ENCODE measurements at places on chromosomes 2 and 18.

- DNase-seq: no peak
These were observed 123.5 kb downstream of the DNAH6 start for GRCh38 chr2:84639751-84640150.

GRCh38 chr2:197838036-197838435, 33.6 kb downstream of the PLCL1 start:
- DNase-seq: no peak

GRCh38 chr18:5456577-5457461, 87.0 kb downstream of the EPB41L3 start:
- no peak for DNase-seq

GRCh38 chr2:208792766-208793165, 386.2 kb downstream of the PTH2R start:
- no peak for DNase-seq

GRCh38 chr2:95231723-95232122, 24.4 kb downstream of the ZNF892 start:
- DNase-seq: peak; percentile 40

DNA sequence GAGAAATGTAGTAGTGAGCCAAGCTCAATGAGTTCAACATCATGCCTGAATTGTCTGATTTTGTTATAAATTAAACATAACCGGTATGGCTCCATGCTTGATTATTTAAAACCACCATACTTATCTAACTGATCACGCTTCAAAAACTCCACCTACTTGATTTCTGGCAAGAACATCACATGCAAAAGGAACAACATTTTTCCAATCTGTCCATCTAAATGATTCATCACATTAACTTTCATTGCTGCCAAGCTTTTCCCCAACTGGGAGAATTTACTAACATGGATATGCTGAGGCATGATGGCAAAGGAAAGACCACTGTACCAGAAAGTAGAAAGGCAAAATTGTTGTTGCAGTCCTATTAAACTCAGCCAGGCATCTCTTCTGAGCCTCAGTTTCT, 286.8 kb downstream of the TRIB2 start:
- no peak for DNase-seq

GRCh38 chr18:30057398-30057797, 985.1 kb downstream of the DSC3 start:
- DNase-seq: no peak

DNA sequence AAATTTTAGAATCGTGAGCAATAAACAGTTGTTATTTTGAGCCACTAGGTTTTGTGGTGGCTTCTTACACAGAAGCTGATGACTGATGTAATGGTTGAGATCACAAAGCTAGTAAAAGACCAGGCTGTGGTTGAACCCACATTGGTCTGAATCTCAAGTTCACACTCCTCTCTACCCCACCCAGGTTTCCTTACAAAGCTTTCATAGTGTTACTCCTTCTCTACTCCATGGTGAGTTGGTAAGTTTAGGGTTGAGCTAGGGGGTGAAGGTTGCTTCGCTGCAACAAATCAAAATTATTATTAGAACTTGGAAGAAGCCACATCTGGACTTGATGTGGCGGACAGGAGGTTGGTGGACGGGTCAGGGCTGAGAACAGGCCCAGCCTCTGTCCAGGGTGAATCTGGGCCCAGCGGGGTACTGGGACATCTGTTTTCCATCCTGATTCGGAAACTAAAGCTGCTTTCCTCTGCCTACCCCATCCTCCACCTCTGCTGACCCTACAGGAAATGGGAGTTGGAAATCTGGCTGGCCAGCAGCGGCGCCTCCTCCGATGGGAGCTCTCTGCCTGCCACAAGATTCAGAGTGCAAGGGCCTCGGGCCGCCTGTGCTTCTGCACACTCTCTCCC, 86.3 kb downstream of the ZFP36L2 start:
- DNase-seq: no peak

- no peak for DNase-seq
These were observed 11.8 kb upstream of the HAT1 start for GRCh38 chr2:171910494-171910893.

DNA sequence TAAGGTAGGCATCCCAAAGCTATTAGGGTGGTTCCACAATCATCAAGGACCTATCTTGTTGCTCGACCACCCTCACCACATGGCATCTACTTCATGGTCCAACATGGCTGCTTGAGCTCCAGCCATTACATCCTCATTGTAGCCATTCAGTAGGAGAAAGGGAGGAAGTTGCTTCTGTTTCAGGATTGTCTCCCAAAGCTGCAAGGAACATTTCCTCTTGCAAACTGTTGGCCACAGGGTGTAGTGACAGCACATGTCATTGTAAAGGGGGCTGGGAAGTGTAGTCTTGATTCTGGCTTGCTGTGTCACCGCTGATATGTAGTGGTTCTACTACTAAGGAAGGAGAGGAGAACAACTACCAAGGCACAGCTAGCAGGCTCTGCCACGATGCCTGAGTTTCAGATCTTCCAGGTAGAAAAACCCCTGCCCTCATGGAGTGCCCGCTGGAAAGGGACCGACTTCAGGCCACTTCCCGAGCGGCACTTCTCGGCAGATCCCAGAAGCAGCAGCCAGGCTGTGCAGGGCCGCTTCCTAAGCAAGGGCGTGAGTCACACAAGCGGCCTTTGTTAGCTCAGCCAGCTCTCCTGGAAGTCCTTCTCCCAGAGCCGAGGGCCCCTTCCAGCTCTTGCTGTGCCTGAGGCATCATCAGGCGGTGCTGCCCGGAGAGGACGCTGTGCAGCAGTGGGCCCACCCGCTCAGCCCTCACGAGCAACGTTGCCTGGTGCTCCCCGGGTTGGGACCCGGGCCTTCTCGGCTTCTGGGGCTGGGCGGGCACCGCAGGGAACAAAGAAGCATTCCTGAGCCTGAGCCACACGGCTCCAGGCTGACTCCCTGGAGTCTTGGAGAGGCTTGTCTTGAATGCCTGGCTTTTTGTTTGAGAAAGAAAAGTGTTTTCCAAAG, 58.2 kb downstream of the HS6ST1 start:
- no peak for DNase-seq

DNA sequence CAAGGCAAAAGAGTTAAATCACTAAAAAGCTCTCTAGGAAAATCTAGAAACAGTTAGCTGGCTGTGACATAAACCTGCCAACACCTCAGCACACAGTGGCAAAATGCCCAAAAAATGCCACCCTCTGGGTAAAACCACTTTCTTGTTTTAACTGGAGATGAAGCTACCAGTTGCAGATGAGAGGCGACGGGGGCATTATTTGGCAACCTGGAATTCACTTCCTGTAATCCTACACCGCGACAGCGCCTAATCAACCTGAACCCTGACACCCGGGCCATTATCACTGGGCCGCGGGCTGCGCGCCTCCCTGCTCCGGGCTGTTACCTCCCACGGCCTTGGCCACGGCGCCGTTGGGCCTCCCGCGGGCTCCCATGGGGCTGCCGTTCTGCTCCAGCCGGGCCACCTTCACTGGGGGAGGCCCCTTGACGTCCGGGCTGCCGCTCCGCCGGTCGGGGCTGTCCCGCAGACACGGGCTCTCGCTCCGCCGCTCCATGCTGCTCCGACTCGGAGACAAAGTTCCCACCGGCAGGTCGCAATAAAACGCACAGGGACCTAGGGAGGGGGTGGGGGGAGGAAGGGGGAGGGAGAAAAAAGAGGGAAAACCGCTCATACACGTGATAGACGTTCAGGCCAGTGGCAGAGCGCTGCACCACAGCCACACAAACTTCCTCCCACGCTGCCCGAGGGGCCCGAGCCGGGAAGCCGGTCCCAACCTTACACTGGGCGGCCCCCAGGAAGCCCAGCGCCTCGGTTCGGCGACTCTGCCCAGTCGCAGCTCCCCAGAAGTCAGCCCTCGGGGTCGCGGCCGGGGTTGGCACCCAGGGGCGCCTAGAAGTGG, 2.0 kb downstream of the SATB2 start:
- peak; percentile 79 for DNase-seq

- no peak for DNase-seq
These were observed 257.4 kb upstream of the RBMS1 start for GRCh38 chr2:160751021-160751420.

DNA sequence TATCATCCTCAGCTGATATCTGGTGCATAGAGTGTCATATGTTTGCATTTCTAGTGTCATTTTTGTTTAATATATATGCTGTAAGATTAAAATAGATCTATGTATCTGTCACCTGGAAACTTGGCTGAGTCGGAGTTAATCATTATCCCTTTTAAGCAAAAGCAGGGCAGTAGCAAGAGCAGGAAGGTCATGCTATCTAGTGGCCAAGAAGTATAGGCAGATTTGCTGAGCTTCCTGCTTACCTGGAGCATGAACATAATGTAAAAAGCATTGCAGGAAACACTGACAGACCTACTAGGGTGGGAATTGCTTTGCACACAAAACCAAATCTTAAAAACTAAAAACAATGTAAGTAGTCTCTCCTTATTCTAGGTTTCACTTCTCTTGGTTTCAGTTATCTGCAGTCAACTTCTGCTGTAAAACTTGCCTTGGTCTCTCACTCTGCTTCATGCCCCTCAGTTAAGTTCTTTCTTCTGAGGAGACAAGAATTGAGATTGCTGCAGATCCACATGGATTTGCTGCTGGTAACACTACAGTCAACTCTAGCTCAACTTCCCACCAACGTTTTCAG, 295.3 kb downstream of the CDH7 start:
- no peak for DNase-seq

DNA sequence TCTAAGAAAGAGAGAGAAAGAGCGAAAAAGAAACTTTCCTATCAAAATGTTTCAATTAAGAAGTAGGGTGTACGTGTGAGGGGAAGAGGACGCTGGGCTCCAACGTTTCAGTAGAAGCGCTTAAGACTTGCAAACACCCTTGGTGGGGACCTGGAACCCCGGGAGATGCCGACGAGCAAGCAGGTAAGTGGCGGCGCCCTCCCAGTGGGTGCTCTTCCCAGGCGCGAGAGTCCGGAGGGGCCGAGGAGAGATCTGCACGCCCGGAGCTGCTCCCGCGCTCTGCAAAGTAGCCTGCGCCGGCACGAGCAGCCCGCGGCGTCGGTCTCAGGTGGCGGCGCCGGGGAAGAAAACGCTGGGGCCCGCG, 678 bp upstream of the OTX1 start:
- no peak for DNase-seq

DNA sequence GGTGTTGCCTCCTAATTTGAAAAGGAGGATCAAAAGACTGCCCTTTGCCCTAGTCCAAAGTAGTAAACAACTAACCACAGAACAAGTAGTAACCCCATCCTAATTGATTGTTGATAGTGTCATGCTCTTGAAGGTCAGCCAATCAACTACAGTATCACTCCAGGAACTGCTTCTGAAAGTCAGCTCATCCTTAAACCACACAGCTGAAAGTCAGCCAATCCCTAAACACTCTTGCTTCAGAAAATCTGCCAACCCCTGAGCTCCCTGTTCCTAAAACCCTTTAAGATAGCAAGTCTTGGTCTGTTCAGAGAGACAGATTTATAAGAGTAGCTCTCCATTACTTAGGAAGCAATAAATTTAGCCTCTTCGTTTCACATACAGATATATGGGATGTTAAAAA, 51.6 kb upstream of the CPO start:
- DNase-seq: no peak

DNA sequence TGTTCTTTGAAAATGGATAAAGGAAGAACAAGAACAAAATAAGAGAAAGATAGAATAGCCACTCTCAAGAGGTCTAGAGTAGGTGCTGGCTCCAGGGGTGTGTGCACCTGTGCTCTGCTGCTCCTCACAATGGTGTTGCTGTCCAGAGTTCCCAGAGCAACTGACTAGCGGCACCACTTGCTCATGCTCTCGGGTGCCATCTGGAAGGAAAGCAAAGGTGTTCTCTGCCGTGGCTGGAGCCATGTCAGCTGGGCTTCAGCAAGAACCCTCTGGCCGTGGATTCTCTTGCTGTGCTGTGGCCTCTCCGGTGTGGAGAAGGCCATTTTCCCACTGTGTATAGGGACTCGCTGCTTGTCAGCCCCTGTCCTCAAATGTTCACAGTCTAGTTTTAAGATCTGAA, 114.6 kb upstream of the TEX51 start:
- DNase-seq: no peak

GRCh38 chr2:98448441-98449145, 3.9 kb downstream of the INPP4A start:
- DNase-seq: no peak

DNA sequence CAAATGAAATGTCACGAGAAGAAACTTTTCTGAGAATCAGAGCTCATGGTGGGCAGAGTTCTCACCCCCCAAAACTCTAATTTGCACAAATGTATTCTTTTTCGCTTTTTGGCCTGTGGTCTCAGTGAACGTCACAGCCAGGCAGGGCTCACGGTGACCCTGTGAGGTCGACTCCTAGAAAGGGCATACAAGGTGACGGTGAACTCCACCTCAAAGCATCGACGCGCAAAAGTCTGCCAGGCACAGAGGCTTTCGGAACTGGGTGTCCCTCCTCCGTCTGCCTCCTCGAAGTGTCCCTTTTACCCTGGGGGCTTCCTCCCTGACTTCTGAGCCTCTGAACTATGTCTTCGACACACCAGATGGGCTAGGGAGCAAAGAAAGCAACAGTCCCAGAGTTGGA, 139.2 kb upstream of the PXDN start:
- no peak for DNase-seq

GRCh38 chr2:117698819-117699218, 115.7 kb upstream of the DDX18 start:
- DNase-seq: no peak

- no peak for DNase-seq
These were observed 1.4 kb downstream of the KRCC1 start for GRCh38 chr2:88053934-88054781.

DNA sequence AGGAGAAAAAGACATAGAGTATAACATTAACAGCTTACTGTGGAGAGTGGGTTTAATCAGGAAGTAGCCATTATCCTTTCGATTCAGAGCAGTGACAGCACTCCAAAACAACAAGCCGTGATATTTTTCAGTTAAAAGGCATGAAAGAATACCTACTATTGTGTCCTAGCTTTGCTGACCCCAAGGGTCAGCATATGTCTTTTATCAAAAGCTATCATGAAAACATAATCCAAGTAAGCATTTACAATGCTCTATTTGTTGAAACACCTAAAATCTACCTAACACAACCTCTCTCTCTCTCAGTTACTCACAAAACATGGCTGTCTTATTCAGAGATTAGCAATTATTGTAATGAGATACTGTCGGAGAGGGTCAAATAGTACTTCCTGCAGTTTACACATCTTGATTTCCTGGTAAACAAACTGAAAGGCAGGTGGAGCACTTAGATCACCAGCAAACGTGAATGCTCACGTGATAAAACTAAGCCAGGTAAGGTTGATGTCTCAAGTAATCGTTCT, 100.0 kb downstream of the BAZ2B start:
- peak; percentile 46 for DNase-seq

GRCh38 chr2:64331114-64331645, 122.8 kb upstream of the LGALSL start:
- DNase-seq: no peak

DNA sequence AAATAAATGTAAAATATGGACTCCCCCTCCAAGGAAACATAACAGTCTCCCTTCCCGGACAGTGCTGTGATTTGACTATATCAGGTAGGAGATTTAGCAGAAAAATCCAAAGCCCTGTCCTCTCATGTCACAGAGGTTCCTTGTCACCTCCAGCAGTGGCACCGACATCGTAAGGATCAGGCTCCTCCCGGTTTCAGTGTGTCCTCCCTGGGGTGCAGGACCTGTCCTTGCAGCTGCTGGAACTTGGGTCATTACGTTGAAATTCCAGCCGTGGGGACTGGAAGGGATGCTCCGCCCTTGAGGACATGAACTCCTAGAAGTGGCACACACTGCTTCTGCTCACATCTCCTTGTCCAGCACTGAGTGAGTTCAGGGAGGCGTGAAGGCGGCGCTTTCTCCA, 101.1 kb upstream of the ODC1 start:
- DNase-seq: no peak

- peak; percentile 96 for DNase-seq
These were observed 150.7 kb upstream of the SLC14A2 start for GRCh38 chr18:45464619-45465018.

GRCh38 chr18:13608791-13609532, 117.4 kb downstream of the FAM210A start:
- DNase-seq: no peak

GRCh38 chr2:224382973-224383555, 18.8 kb downstream of the FAM124B start:
- no peak for DNase-seq

All from NCI-H1092 (cell line).